CD4-positive, alpha-beta T cell treated with Interferon gamma for 1 hour (primary cell): ENCODE measurements at places on chromosomes 6 and 20.
A peak's percentile ranks its signal among the peaks of the same experiment; 100 is the strongest.

DNA sequence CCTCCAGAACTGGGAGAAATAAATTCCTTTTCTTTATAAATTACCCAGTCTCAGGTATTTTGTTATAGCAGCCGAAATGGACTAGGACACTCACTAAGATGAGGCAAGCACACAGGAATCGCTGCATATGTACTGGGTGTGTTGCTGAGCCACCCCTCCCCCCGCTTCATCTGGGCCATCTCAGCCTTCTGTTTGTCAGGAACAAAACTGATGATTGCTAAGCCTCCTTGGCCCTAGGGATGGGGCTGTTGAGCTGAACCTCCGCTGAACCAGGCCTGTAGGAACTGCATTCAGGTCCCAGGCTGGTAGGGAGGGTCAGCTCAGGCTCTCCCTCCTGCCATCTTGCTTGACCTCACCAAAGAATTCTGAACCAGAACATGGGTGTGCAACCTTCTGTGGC, 108.6 kb downstream of the MAP3K7 start:
- DNase-seq = no peak

DNA sequence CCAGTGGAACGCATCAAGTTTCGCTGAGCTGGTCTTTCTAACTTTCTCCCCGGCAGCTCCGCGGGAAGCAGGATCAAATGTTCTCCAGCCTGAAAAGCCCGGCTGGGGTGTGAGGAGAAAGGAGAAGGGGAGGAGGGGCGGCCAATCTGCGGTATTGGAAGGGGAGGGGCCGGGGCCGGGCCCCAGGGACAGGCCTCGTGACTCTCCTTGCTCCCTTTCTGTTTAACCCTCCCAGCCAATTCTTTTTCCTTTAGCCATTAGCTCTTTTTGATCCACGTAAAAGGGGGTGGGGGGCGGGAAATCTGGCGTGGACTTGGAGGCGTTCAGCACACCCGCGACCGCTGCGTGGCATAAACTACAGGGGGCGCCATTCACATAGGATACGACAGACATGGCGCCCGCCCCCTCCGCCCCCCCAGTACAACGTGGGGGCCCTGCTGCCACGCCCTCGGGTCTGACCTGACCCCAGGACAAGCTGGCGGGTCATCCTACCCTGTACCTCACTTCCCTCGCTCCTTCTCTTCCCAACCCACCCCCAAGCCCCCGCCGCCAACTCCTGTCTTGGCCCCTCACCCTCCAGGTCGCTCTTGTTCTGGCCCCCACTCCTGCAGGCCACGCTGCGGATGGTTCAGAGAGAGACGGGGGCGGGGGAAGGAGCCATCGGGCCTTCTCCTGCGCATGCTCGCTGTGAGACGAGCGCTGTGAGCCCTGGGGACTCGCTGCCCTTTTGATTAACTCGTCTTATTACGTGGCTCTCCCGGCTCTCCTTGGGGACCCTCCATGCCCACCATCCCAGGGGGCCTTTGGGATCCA, 7.8 kb upstream of the MDGA1 start:
- peak; percentile 77 for DNase-seq

GRCh38 chr6:98797217-98797994, 37.0 kb upstream of the POU3F2 start:
- DNase-seq = no peak

- no peak for DNase-seq
Measured at GRCh38 chr20:45183084-45183483, 8.4 kb downstream of the PI3 start.

- DNase-seq = no peak
Measured at GRCh38 chr6:15421945-15422733, 176.3 kb downstream of the JARID2 start.
